NCI-H510A treated with DMSO at 0.1 percent for 48 hours (cell line): ENCODE measurements at places on chromosomes 5 and 9.

DNA sequence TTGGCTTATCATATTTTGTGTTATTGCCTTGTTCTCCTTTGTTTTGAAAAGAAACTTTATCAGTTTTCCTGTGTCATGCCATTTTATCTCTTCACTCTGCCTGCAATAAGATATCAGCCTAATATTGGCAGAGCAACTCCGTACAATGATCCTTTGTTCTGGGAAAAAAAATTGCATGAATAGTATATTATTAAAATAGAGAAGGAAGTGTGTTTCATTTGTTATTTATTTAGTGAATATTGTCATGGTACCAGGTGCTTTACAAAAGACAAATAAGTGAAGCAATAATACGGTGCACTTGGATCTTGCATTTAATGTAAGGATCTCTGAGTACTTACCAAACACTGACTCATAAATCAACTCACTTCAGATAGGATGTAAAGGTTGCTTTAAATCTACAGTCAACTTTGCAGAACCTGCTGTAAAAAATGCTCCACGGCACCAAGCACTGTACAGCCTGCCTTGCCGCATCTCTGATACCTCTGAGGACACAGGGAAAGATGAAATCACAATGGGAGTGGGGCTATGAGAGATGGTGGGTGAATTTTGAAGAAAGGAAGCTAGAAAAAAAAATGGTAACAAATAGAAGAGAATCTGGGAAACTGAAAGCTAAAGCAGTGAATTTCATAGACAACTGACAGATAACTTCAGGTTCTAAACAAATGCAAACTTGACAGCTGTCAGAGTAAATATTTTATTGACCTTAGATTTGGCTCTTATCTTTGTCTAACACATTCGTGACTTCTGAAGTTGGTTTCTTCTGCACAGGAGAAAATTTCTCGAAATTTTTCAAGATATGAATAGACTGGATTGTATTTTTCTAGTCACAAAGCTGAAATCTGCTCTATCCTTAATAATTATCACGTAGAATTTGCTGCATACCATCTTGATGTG lies 232.1 kb downstream of the ENC1 start:
- DNase-seq, result peak; percentile 64

- no peak for DNase-seq
Observed at GRCh38 chr5:6328173-6328572, 50.2 kb downstream of the MED10 start.

- DNase-seq, result no peak
Observed at GRCh38 chr9:136808075-136808805, 492 bp downstream of the RABL6 start.

DNA sequence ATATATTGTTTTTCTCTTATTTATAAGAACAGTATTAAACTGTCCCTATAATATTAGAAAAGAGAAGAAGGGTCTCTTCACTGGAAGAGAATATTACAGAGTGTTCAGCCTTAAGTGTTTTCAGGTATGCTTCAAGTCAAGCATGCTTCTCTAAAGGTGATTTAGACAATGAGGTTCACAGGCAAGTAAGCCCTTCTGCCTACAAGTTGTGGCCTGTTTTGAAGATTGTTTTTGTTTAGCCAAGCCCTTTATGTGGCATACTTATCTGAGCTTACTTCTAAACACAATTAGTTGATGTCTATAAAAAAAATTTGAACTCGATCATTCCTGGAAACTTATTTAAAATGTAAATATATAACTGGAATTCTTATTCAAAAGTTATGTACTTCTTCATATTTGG lies 343.8 kb upstream of the CDH18 start:
- no peak for DNase-seq

DNA sequence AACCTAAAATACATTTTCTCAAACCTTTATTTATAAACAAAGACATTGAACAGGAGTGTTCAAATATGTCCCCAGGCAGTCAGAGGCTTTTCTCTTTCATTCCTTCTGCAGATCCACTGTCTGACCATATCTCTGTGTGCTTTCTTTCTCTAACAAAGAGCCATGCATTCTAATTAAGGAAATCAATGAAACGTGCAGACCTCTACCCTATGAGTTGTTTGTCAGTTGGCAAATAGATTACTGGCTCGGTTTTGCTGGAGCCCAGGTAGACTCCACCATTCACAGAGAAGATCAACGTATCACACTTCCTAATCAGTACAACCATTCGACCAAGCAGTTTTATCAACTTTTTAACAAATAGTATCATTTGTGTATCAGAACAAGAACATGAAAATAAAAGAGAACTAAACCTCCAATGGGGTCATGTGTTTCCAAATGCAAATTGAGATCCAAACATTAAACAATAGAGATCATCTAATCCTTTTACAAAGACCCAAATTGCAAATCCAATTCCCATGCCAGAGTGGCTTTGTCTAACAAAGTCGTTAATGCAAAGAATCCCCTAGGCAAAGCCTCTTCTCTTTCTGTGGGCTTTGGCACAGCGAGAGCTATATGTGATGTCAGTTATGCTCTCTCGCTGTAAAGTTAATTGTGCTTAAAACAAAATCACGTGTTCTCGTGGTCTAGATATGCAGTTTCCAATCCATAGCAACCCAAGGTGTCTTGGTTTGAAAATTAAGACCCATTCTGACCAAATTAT lies 16.8 kb downstream of the KLF4 start:
- DNase-seq, result no peak

DNA sequence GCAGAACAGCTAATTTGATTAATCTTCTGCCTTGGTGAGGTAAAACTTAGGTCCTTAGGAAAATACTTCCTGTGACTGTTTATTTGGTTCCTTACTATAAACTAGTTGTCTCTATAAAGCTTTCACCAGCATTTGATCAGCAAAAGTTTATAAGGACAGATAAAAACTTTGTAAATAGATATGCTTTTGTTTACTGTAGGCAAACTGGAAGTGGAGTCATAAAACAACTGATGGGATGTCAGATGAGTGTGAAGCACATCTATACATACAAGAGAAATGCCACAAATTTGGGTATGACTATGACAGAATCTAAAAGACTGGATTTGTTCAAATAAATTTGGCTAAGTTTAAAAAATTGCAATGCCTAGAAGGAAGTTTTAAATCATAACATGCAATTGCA lies 5.5 kb downstream of the PTGER4 start:
- no peak for DNase-seq

DNA sequence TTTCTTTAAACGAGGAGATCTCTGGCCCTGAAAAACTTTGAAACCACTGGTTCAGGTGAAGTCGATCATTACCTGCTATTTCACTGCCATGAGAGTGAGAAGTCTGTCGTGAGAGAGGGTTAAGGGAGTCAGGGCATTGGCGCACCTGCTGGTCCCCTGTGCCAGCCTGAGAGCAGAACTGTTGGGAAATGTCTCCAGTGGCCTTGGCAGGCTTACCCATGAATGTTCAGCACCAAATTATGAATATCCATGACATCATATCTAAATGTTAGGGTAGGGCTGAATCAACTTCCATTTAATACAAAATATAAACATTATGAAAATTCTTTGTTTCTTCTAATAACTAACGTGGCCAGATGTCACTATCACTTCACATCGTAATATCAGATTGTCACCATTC lies 379.3 kb downstream of the KDM4C start:
- DNase-seq, result no peak

DNA sequence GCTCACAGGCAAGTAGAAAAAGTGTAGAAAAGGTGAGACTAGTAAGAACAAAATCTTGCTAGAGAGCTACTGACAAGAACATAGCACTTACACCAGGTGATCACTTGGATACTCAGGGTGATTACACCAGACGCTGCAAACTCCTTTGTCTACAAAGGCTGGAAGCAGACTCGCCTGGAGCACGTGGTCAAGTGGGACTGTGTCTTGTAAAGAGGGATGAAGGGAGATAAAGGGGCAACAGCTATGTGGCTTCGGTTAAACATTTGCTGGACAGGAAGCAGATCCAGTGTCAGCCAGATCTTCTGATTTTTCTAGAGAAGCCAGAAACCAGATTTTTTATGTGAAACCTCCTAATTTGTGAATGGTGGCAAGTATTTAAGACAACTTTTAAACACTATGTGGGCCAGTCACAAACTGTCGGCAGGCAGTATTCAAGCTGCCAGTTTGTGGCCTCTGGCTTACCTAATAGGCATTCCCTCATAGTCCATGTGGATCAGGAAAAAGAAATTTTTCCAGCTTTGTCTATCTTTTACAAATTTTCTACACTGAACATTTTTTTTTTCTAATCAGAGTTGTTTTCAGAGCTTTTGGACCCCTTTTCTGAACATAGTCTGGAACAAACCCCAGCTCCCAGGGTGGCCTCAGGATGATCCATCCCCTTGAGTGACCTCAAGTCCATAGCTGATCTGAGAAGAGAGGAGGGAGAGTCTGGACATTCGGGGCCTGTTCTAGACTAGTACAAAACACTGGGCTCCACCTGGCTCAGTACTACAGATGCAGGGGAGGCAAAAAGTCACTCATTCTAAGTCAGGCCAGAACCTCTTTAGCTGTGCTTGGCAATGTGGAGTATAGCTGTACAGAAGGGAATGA lies 262.9 kb downstream of the ARRDC3 start:
- DNase-seq, result no peak

GRCh38 chr5:57902095-57902494 lies 419.5 kb upstream of the ACTBL2 start:
- DNase-seq, result no peak

DNA sequence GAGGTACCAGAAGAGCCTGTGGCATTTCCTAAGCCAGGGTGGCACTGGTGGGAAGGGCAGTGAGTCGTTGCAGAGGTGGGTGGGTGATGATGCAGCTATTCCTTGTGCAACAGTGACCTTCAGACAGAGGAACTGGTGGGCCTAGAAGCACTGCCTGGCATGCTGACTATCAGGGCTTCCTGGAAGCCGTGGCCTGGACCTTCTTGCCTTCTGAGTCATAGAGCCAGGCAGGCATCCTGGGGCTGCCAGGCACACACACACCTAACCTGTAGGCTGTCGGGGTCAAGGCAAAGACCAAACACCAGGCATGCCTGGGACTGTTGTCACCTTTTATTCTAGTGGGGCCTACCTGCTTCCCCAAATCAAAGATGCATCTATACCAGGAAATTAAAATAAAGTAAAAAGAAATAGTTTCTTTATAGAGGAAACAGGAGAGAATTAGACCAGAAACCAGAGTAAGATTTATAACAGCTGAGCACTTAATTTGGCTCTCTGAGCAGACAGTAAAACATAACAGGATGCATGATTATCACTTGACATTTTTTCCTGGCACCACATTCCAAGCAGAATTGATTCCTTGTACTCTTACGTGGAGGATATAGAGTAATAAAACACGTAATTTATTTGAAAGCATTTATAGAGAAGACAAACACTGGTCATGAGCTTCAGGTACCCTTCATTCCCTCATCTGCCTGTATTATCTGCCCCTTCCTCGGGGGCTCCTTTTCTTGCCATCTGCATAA lies 25.1 kb downstream of the NANS start:
- DNase-seq, result no peak

DNA sequence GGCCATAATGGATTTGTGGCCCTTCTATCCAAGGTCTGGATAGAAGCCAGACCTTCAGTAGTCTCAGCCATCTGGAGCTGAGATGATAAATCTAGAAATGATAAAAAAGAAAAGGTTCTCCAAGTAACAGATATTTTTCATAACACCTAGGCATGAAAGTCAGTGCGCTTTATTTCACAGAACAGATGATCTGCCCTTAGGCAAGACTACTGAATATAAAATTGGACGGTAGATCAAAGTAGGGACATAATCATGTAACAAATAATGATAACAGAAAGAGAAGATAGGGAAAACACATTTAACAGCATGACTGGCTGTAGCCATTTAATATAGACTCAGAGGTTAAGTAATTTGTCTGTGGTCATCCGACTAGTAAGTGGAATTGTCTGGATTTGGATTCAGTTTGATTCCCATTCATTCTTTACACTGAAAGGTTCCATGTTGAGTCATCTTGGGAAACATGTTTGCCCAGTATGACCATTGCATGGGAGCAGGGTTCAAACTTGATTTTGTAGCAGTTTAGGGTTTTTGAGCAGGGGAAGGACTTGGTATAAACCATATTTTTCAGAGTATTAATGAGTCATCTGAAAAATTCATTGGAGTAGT lies 4.1 kb upstream of the CAVIN4 start:
- no peak for DNase-seq
